PC-9 (cell line): ENCODE measurements at places on chromosomes 16 and 17. TPM values are rescaled to one million over a fixed set of nuclear protein-coding genes. Genes with fewer than 3 reads are reported as not detected.

The TEX19 gene
- 0.24 and 0.28 TPM in 2 replicates for total RNA-seq

The UNC13D gene
- total RNA-seq = 94.4 and 108 TPM in 2 replicates

The GABARAPL2 gene
- total RNA-seq = 86.1 and 103 TPM in 2 replicates

The TBC1D3C gene
- total RNA-seq = 0.31 TPM in 1 of 2 replicates, not detected in the other

The PIGL gene
- 59.2 and 71.8 TPM in 2 replicates for total RNA-seq

The C16orf92 gene
- not detected in 2 replicates for total RNA-seq

The SPATA22 gene
- not detected in 2 replicates for total RNA-seq

The SLC6A2 gene
- 0.50 and 0.61 TPM in 2 replicates for total RNA-seq

DNA sequence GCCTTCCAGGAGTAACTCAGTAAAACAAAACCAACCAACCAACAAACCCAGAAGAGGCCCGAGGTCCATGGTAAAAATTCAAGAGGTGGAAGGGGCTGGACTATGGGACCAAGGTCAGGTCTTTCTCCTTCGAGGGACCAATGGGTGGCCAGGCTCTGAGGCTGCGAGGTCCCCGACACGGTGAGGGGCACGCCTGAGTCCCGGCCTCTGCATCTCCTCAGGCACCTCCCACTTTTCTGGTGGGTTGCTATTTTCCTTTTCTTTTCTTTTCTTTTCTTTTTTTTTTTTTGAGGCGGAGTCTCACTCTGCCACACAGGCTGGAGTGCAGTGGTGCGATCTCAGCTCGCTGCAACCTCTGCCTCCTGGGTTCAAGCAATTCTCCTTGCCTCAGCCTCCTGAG, 18.0 kb downstream of the CD7 start:
- peaks cover 22% of the 10 kb centered on the region for H3K4me1 ChIP-seq
- H3K36me3 ChIP-seq = no peaks in the 10 kb centered on the region
- no peaks in the 10 kb centered on the region for H3K27me3 ChIP-seq
- no peak overlapping the region for H3K4me3 ChIP-seq
- no peak for DNase-seq
- no peak overlapping the region for H3K27ac ChIP-seq

DNA sequence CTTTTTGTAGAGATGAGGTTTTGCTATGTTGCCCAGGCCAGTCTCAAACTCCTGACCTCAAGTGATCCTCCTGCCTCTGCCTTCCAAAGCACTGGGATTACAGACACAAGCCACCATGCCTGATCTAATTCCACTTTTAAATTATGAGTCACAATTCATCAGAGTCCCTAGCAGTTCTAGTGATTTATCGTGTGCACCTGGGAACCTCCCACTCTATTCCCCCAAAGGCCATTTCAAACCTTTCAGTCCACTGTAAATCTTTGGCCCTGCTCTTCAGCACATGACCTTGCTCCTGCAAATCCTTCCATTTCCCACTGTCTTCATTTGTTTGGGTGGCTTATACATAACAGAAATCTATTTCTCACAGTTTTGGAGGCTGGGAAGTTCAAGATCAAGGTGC, 73.0 kb downstream of the HS3ST2 start:
- no peak for DNase-seq
- H3K36me3 ChIP-seq = no peaks in the 10 kb centered on the region
- H3K27me3 ChIP-seq = peaks cover 40% of the 10 kb centered on the region

GRCh38 chr17:78132084-78132676, 1.6 kb downstream of the TMC8 start:
- H3K4me3 ChIP-seq = peak overlapping the region; percentile 60
- H3K36me3 ChIP-seq = no peaks in the 10 kb centered on the region
- no peak overlapping the region for H3K27ac ChIP-seq

- no peaks in the 10 kb centered on the region for H3K36me3 ChIP-seq
- no peak overlapping the region for H3K4me3 ChIP-seq
- no peaks in the 10 kb centered on the region for H3K27me3 ChIP-seq
- DNase-seq = no peak
- no peaks in the 10 kb centered on the region for H3K4me1 ChIP-seq
These were observed 775.8 kb downstream of the CDH11 start for GRCh38 chr16:64346080-64346479.

DNA sequence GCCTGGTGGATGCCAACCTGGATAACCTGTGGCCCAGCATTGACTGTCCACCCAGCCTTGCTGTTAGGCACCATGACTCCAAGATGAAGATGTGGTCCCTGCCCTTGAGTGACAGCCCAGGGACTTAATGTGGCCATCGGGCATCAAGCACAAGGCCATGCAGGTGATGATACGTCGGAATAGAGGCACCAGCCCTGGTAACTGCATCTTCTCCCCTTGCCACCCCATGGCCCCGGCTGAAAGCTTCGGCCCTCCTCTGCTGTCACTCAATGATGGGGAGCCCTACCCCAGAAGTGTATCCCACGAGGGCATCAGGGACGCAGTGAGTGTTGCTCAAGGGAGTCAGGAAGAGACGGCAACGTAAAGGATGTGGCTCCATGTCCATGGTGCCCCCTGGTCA, 2.0 kb downstream of the NT5C start:
- H3K36me3 ChIP-seq = no peaks in the 10 kb centered on the region
- no peaks in the 10 kb centered on the region for H3K27me3 ChIP-seq
- H3K4me3 ChIP-seq = no peak overlapping the region
- no peak overlapping the region for H3K27ac ChIP-seq
- no peak for DNase-seq

GRCh38 chr16:8588682-8589056, 1.6 kb downstream of the TMEM114 start:
- H3K4me3 ChIP-seq = no peak overlapping the region
- DNase-seq = no peak
- no peak overlapping the region for H3K27ac ChIP-seq
- no peaks in the 10 kb centered on the region for H3K4me1 ChIP-seq
- H3K36me3 ChIP-seq = no peaks in the 10 kb centered on the region

- no peaks in the 10 kb centered on the region for H3K4me1 ChIP-seq
- H3K36me3 ChIP-seq = no peaks in the 10 kb centered on the region
- H3K27me3 ChIP-seq = no peaks in the 10 kb centered on the region
These were observed 71.8 kb downstream of the LMF1 start for GRCh38 chr16:898761-899682.

DNA sequence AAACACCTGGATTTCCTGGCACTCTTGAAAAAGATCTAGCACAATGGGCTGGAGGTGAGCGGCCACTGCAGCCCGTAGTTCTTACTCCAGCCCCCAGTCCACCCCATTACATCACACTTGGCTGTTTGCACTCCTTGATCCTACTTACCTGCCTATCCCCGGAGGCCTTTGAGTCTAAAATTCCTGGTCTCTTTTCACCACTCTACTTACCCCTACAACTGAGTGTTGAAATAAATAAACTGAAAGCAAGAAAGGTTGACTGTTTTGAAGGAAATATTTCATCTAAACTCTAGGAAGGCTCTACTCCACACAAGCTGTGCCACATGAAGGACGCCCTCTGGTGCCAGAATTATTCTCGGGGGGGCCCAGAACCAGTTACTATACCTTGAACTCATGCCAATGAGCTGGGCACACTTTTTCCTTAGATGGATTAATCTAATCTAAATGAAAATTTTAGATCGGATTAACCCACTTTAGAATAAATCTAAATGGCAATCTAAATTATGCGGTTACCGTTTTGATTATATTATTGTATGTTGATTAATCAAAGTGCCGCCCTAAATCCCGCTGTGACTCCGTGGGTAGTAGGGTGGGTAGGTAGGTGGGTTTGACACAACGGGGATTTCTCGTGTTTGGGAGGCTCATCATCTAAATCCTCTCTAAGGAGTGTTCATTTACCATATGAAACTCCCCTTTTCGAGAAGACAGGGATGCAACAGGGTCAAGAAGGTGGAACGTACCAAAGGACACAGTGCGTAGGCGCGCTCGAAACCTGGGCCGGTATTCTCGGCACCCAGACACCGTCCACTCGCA, 651 bp upstream of the EIF1 start:
- peak overlapping the region; percentile 99 for H3K27ac ChIP-seq
- DNase-seq = peak; percentile 44
- peaks cover 36% of the 10 kb centered on the region for H3K36me3 ChIP-seq
- peaks cover 23% of the 10 kb centered on the region for H3K4me1 ChIP-seq

GRCh38 chr17:60468371-60468770, 46.1 kb downstream of the CHCT1 start:
- H3K4me1 ChIP-seq = peaks cover 11% of the 10 kb centered on the region
- 0 out of 2 replicates have a peak overlapping the region, but pooled peaks have one; percentile 52 for H3K27ac ChIP-seq
- H3K4me3 ChIP-seq = no peak overlapping the region
- no peaks in the 10 kb centered on the region for H3K27me3 ChIP-seq

DNA sequence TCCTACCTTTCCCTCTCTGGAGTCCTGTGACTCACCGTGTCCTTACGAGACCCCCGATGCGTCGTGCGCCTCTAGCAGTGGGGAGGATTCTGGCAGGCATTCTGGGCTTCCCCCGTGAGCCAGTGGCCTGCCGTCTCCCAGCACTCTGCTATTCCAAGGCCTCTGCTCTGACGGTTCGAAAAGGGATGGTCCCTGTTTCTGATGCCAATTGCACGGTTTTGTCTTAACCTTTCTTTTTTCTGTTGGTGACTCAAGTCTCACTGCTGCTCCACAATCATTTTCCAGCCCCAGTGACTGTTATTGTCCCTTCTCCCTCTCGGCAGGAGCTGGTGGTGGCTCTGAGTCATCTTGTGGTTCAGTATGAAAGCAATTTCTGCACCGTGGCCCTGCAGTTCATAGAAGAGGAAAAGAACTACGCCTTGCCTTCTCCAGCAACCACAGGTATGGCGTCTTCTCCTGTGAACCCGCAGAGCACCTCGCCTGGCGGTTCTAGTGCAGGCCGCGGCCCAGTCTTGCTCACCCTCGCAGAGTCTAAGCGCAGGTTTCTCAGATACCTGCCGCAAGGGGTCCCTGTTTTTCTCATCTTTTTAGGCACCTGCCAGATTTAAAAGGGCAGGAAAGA, 100.1 kb upstream of the CHMP6 start:
- H3K36me3 ChIP-seq = no peaks in the 10 kb centered on the region
- DNase-seq = peak; percentile 83
- no peaks in the 10 kb centered on the region for H3K27me3 ChIP-seq
- H3K4me1 ChIP-seq = peaks cover 31% of the 10 kb centered on the region
- peak overlapping the region; percentile 95 for H3K27ac ChIP-seq

DNA sequence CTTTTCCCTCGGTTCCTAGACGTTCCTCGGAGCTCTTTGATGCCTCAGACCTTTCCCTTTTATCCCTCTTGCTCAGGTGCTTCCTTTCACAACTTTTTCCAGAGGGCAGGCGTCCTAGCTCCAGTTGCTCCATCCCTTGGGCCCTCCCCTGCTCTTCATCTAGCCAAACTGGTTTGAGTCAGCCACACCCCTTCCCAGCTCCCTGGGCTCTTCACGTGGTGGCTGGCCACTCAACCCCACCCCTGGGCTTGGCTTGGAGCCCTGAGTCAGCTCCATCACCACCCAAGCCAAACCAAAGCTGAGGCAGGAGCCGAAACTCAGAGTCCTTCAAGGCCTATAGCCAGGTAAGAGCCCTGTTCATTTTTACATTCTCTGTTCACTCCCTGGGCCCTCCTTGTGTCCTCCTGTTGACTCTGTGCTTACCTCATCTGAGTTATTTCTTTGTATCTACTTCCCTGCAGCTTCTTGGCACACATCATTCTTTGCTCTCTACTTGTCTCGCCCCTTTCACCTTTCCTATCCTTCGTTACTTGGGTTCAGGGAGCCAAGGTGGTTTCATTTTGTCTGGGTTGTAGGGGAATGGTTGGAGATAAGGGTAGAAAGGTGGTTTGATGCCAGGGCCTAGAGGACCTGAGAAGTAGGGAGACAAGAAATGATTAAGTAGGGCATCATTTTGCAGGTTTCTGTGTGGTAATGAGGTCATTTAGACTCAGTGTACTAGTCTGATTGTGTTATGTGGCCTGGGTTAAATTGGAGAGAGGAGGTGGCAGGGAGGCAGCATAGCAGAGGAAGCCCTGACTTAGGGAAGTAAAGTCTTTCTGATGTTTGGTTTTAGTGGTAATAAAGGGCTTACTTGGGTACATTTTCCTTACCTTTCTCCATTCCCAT, 7.6 kb upstream of the PHKG2 start:
- peaks cover 41% of the 10 kb centered on the region for H3K36me3 ChIP-seq
- peak overlapping the region; percentile 96 for H3K27ac ChIP-seq
- peak; percentile 98 for DNase-seq
- peaks cover 33% of the 10 kb centered on the region for H3K4me1 ChIP-seq

DNA sequence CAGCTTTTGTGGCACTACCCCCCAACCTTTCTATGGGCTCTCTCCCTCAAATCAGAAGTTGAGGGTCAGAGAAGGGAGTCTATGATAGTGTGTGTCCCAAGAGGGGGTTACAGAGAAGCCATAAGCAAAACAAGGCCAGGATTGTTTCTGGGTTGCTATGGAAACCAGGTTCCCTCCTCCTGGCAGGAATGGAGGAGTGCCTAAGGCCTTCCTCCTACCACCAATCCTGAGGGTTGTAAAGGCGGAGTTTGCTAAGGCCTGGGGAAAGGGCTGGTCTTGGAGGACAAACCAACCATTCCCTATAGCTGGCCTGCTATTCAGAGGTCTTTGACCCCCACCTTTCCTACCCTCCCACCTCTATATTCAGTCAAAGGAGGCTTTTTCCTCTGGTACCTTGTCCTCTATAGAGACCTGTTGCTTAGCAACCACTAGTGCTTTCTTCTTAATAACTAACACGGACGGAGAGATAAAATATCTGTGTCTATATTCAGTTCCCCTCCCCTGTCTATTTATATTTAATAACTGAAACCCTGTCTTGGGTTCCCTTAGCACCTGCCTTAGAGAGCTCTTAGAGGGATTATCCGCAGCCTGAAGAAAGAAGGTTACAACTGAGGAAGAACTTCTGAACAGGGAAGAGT, 43.4 kb downstream of the NEUROD2 start:
- H3K4me3 ChIP-seq = no peak overlapping the region
- H3K4me1 ChIP-seq = no peaks in the 10 kb centered on the region
- H3K36me3 ChIP-seq = no peaks in the 10 kb centered on the region
- no peaks in the 10 kb centered on the region for H3K27me3 ChIP-seq
- no peak for DNase-seq

GRCh38 chr17:75691801-75692626, 24.9 kb downstream of the SAP30BP start:
- no peak overlapping the region for H3K27ac ChIP-seq
- peaks cover 65% of the 10 kb centered on the region for H3K4me1 ChIP-seq
- DNase-seq = no peak
- peaks cover 10% of the 10 kb centered on the region; the same call in 1 of the 2 replicates for H3K36me3 ChIP-seq
- no peak overlapping the region for H3K4me3 ChIP-seq

GRCh38 chr17:71921796-71922195, 199.0 kb upstream of the SOX9 start:
- peaks cover 28% of the 10 kb centered on the region for H3K4me1 ChIP-seq
- H3K36me3 ChIP-seq = no peaks in the 10 kb centered on the region
- no peak for DNase-seq
- H3K27ac ChIP-seq = peak overlapping the region; percentile 32
